CD4-positive, alpha-beta T cell treated with Interleukin-4 for 4 hours (primary cell): ENCODE measurements at places on chromosomes 4 and X.

- DNase-seq = no peak
These were observed 79.2 kb downstream of the FBXO8 start for GRCh38 chr4:174204164-174204831.

- DNase-seq = no peak
These were observed 45.8 kb downstream of the KDR start for GRCh38 chr4:55079451-55080173.

- no peak for DNase-seq
These were observed 201.8 kb upstream of the GK2 start for GRCh38 chr4:79609817-79610216.

- DNase-seq = no peak
These were observed 72.6 kb downstream of the METTL14 start for GRCh38 chr4:118757761-118758251.

DNA sequence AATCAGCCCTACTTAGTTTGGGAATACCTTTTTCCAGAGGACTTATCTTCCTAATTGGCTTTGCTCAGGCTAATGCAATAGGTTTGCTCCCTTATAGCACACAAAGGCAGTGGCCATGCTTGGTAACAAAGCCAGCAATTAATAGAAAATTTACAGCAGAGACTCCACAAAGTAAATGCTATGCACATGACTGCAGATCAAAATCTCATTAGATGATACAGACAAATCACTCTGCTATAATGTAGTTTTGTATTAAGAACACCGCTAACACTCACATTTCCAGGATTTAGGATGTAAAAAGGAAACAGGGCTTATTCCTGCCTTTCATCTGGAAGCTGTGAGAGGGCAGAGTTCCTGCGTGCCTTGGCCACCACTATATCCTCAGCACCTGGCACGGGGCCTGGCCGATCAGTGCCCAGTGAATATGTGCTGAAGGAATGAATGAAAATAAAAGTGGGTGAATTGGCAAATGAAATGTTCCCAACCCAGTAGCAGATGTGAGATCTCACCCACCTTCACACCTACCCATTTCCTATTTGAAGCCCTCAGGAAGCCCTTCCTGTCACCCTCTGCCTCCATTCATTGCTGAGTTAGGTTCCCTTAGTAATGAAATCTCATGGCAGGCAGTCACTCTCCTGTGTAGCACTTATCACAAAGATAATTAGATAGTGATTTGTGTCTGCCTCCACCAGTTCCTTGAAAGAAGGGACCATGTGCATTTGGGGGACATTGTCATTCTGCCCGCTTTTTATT lies 5.1 kb downstream of the SEPTIN6 start:
- no peak for DNase-seq

GRCh38 chr4:154399259-154399974 lies 92.2 kb downstream of the DCHS2 start:
- DNase-seq = no peak

GRCh38 chrX:15194146-15194545 lies 75.7 kb downstream of the ASB9 start:
- DNase-seq = no peak

GRCh38 chr4:3725936-3726870 lies 40.0 kb upstream of the ADRA2C start:
- DNase-seq = no peak

DNA sequence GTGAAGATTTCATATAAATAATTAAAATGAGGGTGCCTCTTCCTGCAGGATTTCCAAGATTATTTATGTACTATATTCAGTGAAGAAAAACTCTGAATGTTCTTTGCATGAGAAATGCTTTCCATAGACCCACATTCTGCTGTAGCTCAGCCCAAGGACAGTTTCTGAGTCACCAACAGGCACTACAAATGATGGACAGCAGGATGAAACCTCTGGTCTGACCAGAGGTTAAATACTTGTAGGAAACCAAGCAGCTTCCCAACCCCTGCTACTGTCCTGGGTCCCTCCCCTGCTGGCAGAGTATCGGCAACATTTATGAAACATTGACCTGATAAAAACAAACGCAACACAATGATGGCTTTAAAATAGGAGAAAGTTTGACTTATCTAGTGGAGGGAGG lies 73.1 kb downstream of the CXXC4 start:
- DNase-seq = no peak

DNA sequence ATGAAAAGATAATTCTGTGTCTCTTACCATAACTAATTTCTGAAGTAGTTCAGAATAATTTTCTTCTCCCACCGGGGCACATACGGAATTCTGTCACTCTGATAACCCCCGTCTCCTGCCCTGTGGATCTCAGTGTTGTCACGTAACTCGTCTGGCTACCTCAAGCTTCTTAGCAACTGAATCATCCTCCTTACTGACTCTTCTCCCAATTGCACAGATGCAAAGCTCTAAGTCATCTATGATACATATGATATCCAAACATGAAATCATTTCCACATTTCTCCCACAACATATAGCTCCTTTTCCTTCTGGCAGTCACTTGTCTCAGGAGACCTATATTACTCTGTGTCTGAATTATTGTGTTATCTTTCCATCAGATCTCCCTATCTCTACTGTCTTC lies 1043.1 kb upstream of the TENM3 start:
- DNase-seq = no peak

DNA sequence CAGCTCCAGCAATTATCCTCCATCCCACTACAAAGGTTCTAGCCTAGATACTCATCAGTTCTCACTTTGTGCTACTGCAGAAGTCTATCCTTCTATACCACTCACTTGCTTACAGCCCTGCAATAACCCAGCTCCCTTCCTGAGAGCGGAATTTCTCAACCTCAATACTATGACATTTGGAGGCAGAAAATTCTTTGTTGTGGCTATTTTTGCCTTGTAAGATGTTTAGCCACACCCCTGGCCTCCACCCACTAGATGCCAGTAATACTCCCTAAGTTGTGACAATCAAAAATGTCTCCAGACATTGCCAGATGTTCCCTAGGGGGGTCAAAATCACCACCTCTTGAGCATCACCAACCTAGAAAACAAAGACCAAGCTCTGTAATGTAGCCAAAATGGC lies 149.5 kb downstream of the QDPR start:
- no peak for DNase-seq

DNA sequence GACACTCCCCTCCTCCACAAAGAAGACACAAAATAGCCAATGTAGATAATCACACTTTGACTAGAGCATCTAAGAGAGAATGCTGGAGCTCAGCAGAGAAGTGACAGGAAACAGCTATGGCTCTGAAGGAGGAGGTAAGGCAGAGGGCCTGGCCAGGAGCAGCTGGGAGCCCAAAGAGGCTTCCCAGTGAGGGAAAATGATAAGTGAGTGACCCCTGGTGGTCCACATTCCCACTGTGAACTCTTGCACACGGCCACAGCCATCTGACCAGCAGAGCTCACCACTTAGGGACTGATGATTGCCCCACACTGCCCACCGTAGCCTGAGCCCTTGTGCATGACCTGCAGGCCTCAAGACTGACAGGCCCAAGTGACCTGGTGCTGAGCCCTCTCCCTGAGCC lies 162.7 kb upstream of the GALNTL6 start:
- DNase-seq = no peak

GRCh38 chrX:126655061-126655460 lies 102.4 kb upstream of the DCAF12L1 start:
- DNase-seq = no peak

- no peak for DNase-seq
These were observed 29.3 kb downstream of the DCAF8L2 start for GRCh38 chrX:27619459-27619858.

- no peak for DNase-seq
These were observed 20.4 kb upstream of the PI4K2B start for GRCh38 chr4:25213347-25213979.

DNA sequence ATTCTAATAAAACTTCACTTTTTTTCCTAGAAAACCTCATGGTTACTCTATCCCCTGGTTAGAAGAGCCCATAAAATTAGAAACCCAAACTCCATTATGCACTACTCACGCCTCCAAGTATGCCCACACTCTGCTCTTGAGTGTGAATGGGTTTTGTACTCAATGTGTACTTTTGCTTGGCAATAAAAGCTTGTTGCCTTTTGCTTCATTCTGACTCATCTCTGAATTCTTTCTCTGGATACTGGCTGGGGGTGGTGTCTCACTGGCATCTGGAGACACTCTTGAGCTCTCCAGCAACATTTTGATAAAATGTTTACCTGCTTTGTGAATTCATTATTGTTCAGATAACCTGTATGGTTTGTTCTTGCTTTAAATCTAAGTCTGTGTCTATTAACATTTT lies 963.3 kb downstream of the TRAM1L1 start:
- no peak for DNase-seq

GRCh38 chrX:11745881-11746280 lies 12.2 kb upstream of the MSL3 start:
- DNase-seq = no peak

GRCh38 chr4:100588076-100588475 lies 70.3 kb upstream of the EMCN start:
- DNase-seq = no peak

DNA sequence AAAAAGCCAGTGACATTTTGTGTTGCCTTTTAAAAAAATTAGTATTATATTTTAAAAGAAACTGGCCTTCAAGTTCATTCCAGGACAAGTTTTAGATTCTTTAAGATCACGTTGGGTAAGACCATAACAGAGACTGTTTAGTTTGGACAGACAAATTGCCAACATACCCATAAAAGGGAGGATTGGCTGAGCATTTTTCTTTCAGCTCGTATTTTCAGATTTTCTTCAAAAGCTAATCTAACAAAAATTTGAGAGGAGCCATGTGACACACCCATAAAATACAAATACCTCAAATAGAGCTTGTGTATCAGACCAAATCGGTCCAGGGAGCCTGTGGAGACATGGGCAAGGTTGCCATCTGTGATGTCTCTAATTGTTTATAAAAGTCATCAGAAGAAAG lies 74.6 kb upstream of the C1QTNF7 start:
- DNase-seq = no peak

DNA sequence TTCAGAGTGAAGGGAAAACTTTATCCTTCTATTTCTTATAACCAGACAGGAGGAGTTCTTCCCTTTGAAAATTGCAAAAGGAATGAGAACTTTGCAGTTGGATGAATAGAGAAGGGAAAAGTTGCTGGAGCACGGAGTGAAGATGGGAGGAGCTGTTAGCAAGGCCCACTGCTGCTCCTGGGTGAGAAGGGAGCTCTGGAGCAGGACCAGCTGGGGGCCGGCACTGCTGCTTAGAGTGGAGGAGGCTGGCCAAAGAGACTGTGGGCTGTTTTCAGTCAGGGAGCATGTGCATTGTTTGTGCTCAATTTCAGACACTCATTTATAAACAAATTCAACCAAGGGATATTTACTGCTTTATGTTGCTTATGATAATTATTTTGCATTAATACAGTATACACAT lies 164.2 kb downstream of the STIM2 start:
- no peak for DNase-seq

- DNase-seq = no peak
These were observed 28.5 kb downstream of the PHEX start for GRCh38 chrX:22060415-22061280.

GRCh38 chr4:68871809-68872642 lies 56.2 kb downstream of the UGT2B10 start:
- DNase-seq = no peak
